NT2/D1 (cell line): ENCODE measurements at places on chromosomes 16 and 17.
A peak's percentile ranks its signal among the peaks of the same experiment; 100 is the strongest.

- no peak for DNase-seq
Observed at GRCh38 chr17:59760160-59760559, 52.7 kb downstream of the VMP1 start.

GRCh38 chr17:82884970-82885353, 45.1 kb upstream of the ZNF750 start:
- no peak for DNase-seq

DNA sequence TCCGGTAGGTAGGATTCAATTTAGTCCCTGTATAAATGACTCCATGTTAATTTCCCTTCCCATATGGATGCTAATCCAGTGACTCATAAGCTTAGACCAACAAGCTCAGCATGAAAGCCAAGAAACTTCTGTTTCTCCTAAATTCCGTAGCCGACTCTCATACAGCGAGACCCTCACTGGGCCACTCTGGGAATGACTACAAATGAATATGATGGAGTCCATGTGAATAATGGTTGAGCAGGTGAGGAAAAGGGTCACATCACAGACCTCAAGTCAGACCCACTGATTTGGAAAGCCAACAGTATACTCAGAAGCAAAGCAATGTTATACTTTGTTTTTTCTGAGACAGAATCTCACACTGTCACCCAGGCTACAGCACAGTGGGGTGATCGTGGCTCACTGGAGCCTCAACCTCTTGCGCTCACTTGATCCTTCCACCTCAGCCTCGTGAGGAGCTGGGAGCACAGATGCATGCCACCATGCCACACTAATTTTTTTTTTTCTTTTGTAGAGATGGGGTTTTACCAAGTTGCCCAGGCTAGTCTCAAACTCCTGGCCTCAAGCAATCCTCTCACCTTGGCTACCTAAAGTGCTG, 14.6 kb downstream of the RSL1D1 start:
- DNase-seq: peak; percentile 43

DNA sequence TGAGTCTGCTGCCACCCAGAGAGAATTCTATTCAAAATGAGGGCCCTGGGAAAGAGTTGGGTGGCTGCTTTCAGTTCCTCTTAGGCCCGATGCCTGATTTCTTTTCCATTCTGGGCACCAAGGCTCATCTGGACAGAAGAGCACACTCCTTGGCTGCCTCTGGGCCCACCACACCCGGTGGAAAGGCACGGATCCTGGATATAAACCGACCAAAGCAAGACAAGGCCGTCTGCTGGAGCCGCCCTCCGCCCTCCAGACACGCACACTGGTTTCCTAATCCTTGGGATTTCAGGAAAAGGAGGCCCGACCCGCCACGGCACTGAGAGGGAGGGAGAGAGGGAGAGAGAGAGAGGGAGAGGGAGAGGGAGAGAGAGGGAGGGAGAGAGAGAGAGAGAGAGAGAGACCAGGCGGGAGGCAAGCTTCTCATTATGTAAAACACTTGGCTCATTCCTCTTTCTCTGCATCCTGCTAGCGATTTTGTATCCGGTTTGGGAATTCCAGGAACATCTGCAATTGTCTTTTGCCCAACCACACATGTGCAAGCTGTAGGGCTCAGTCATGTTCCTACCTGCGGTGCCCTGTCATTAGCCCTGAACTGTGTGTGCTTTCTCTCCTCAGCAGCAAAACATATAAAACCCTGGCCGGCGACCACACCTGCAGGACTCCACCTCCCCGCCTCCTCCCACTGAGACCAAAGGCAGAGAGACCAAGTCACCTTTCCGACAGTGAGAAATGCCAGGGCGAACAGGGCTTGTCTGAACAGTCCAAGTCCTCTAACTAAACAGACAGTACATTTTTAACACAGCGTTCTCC, 347.2 kb downstream of the SOX9 start:
- DNase-seq: no peak

DNA sequence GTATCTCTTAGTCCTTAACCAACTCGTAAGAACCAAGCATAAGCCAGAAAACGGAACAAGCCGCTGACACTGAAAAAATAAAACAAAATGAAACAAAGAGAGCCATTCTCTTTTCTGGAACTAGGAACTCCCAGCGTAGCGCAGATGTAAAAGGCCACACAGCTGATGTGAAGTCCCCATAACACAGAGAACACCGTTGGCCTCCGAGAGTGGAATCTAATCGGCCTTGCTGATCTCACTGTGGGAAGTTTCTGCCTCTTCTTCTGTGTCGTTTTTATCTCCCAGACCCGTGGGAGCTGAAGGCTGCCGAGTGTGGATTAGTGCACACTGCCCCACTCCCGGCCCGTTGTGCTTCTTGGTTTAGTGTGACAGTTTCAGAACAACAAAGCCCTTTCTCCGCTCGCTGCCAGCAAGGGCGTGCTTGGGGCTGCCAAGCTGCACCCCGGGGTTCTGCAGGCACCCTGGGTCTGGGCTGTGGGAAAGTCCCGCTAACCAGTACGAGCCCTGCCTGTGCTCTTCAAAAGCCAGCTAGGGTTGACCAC, 21.7 kb downstream of the TTYH2 start:
- DNase-seq: no peak

DNA sequence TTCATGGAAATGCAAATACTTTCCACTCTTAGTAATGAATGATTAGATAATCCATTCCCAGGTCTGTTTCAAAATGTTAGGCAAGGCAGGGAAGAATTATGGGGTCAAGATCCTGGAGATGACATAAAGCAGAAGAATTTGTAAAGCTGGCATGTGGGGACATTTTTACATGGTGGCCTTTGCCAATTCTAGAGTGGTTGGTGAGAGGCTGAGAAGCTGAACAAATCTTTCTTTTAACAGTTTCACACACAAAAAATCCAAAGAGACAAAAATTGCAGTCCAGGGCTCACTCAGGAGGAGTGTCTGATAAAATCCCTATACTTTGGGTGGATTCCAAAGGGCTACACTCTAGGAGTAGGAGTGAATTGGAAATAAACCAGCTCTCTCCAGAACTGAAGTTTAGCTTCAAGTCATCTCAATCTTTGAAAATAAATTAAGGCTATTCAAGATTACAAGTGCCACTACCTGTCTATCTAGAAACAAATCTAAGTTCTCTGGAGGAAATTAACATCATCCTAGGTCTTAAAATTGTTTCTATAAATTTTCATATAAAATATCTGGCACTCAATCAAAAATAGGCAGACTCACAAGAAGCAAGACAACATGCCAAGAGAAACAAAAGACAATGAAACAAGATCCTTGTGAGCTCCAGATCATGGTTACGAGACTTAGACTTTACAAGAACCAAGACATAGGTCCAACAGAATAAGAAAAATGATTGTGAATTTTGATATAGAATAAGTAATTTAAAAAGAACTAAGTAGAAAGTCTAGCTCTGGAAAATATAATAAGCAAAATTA, 113.0 kb upstream of the AXIN2 start:
- DNase-seq: no peak

GRCh38 chr17:8896087-8896486, 28.6 kb upstream of the PIK3R6 start:
- no peak for DNase-seq

GRCh38 chr17:79851461-79851817, 12.2 kb upstream of the CBX4 start:
- no peak for DNase-seq

DNA sequence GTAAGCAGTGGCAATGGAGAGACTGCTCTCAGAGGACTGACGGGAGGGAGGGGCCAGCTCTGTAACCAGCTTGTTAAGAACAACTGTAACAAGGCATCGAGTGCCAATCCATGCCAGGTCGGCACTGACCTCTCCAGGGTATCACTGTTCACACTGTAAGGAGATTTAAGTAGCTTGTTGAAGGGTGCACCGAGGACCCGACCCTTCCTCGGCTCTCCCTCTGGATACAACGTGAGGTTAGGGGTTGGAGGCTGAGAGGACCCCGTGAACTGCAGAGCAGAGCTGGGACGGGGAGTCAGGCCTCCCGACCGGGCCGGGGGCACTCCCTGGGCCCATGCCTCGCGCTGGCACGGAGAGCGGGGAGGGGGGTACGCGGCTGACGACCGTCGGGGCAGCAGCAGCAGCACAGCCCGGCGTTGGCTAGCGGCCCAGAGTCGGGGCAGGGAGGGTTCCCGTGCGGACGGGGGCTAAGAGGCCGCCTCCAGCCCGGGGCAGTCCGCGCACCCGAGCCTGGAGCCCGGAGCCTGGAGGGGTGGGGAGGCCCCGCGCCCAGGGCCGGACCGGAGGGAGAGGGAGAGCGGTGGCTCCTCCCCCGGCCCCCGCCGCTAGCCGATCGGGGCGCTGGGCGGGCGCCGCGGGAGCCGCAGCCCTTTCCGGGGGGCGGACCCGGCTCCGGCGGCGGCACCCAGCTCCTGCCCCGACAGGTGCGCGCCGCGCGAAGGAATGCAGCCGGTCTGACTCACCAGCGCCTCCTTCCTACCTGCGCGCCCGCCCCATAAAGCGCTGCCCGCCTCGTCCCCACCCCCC, at the start of gene ITGB4:
Gene ITGB4, plus strand, starts transcription at position 804 of the 807 bp plus-strand sequence. CDS start 3,245 bp downstream, outside the sequence.
- DNase-seq: no peak

- DNase-seq: no peak
Observed at GRCh38 chr17:40065769-40066510, 3.2 kb downstream of the THRA start.

- no peak for DNase-seq
Observed at GRCh38 chr16:6382924-6383459, 949.7 kb upstream of the RBFOX1 start.

GRCh38 chr16:87955302-87956097, 4.3 kb downstream of the BANP start:
- DNase-seq: no peak

GRCh38 chr17:49255125-49255524, 24.5 kb upstream of the PHOSPHO1 start:
- no peak for DNase-seq

GRCh38 chr16:81070979-81071378, 6.1 kb downstream of the C16orf46 start:
- no peak for DNase-seq

- DNase-seq: no peak
Observed at GRCh38 chr17:80740141-80740540, 195.5 kb downstream of the RPTOR start.

GRCh38 chr17:15437303-15437635, 30.2 kb downstream of the CDRT4 start:
- DNase-seq: no peak

GRCh38 chr16:79932572-79932971, 332.0 kb upstream of the MAF start:
- no peak for DNase-seq

GRCh38 chr16:88878967-88879787, 12.7 kb upstream of the PABPN1L start:
- no peak for DNase-seq

GRCh38 chr16:73427164-73427563, 379.2 kb upstream of the ZFHX3 start:
- DNase-seq: no peak

- no peak for DNase-seq
Observed at GRCh38 chr16:80298676-80299075, 242.1 kb upstream of the DYNLRB2 start.

GRCh38 chr17:83175822-83176622, 96.6 kb downstream of the METRNL start:
- DNase-seq: no peak

DNA sequence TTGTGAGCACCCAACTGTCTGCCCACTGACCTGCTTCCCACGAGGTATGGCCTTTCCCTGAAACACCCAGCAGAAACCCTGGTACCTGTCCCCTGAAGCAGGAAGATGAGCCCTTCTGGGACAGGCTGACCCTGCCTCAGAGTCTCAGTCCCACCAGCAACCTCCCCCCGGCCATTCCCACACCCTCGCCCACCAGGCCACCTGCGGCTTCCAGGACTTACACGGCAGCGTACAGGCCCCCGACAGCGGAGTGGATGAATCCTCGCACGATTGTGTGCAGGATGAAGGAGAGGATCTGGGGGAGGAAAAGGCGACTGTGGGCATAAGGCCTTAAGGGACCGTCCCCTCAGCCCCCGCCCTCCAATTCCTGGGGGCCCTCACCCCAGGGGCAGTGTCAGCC, 15.4 kb upstream of the PITPNA start:
- no peak for DNase-seq

DNA sequence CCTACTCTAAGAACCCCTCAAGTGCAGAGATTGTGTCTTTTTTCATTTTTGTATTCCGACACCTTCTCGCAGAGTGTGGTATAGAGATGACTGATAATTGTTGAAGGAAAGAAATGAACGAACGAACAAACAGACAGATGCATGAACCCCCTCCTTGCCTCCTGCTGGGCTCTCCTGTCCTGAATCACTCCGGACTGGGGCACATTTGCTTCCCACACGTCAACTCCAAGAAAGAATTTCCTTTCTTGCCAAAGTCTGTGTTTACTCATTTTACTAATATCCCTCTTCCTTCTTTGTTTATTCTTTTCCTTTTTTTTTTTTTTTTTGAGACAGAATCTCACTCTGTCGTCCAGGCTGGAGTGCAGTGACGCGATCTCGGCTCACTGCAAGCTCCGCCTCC, 37.5 kb upstream of the BHLHA9 start:
- no peak for DNase-seq

DNA sequence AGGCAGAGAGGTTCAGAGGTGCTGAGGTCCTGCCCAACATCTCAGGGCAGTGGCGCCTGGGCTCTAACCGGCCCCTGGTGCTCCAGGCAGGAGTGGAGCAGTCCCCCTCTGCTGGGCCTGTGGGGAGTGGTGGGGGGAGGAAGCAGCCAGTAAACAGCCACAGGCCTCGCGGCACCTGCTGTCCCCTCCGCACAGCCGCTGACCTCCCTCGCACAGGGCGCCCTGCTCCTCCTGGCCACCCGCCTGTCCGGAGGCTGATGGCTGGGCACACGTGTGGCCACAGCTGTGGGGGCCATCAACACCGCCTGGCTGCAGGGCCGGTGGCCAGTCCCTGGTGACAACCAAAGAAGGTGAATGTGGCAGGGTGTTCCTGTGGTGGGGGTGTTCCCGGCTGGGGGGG, 36.8 kb upstream of the PABPN1L start:
- no peak for DNase-seq

GRCh38 chr17:63558441-63558840, 8.2 kb downstream of the DCAF7 start:
- no peak for DNase-seq

- DNase-seq: no peak
Observed at GRCh38 chr17:44105941-44106340, 17.5 kb downstream of the HDAC5 start.

DNA sequence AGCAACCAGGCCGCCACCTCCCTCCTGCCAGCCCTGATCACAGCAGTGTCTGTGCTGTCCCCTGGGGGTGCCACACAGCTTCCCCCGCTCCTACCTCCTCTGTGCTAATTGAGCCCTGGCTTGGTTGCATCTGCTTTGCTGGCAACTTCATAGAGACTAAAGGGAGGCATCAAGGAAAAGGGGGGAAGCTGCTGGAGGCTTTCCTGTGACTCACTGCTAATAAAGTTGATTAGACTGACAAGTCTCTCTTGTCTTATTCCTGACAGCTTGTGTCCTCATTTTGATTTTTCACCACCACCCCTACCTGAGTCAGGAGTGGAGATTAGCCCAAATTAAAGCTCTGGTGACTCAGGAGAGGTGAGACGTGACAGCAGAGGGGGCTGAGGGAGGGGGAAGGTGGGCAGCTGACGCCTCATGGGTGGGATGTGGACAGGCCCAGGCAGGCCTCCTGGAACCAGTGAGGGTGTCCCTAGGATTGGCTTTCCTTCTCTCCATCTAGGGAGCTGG, 310.0 kb downstream of the CBLN1 start:
- no peak for DNase-seq
